ENCODE measurements at places on chromosomes 1 and 21.

- peak; percentile 42 for DNase-seq
These were observed 164.9 kb upstream of the ADGRL2 start for GRCh38 chr1:81635816-81636215.

GRCh38 chr1:199067483-199067882 lies 428.6 kb downstream of the PTPRC start:
- no peak for DNase-seq

- DNase-seq, result no peak
These were observed 41.0 kb downstream of the TGFBR3 start for GRCh38 chr1:91844862-91845528.

- peak; percentile 9 for DNase-seq
These were observed 648 bp upstream of the RGS7 start for GRCh38 chr1:241357366-241358340.

GRCh38 chr1:234536741-234537140 lies 57.8 kb upstream of the TARBP1 start:
- no peak for DNase-seq

DNA sequence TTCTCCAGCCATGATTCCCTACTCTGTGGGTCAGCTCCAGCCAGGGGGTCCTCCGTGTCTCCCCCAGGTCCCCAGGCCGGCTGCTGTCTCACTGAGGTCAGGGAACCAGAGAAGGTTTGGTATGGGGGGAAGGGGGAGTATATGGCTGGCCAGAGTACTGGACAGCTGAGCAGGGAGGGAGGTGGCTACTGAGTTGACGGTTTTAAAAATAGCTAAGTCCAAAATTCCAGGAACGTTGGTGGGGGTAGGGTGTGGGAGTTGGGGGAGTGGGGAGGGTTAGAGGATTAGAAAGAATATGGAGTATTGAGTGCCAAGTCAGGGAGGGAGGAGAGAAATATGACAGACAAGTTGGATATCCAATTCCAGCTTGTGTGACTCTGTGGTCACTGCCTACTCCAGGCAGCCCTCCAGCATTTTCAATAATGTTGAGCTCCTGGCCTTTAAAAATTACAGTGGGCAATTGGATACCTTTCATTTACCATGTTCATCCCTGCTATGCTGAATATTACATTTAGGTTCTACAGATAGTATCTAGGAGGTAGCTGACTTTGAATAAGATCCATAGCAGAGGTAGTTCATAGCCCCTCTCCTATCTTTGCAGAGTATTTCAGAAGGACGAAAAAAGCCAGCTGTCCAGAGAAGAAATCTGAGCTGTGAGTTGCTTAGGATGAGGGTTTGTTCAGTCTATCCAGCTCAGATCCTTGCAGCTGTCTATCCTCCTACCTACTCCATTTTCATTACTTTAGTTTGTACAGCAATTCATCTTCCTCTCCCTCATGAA lies at the start of gene HJV:
Gene HJV, minus strand, starts transcription at position 114 of the 781 bp plus-strand sequence. CDS start 1,504 bp downstream, outside the sequence.
- no peak for DNase-seq

- DNase-seq, result no peak
These were observed 323.1 kb upstream of the NFIA start for GRCh38 chr1:60759291-60759690.

- no peak for DNase-seq
These were observed 74.6 kb downstream of the CAMK2N1 start for GRCh38 chr1:20411196-20411980.

DNA sequence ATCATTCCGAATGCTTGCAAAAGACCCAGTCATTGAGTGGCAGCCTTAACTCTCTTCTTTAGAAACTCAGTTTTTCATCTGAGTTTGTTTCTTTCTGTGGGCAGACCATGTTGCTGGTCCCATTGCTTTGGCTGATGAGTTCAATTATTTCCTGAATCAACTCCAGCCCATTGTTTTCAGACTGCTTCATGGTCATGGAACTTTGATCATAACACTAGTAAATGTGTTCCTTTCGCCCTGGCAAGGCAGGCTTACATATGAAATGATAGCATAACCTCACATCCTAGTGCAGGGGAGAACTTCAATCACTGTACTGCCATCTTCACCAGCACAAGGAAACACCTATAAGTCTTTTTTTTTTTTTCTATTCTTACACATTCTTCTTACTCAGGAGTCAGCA lies 50.0 kb upstream of the DUSP10 start:
- no peak for DNase-seq

DNA sequence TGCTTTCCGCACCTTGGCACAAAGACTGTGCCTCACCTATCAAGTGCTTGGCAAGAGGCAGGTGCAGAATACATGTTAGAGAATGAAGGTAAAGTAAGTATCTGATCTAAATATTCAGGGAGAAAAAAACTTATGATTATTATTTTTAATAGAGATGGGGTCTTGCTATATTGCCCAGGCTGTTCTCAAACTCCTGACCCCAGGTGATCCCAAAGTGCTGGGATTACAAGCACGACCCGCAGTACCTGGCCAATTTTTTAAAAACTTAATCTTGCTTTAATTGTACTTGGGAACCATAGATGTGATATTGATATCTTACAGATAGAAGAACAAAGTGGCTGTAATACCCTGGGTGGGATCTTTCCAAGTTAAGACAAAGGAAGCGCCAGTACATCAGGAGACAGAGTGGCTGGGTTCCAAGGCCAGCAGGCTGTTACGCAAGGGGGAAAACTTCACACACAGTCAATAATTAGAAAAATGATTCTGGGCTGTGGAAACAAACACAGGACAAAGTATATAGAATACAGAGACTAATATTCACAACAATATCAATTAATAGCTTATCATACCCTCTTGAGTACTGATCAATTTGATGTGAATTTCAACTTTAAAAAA lies 58.6 kb upstream of the ATP1A1 start:
- DNase-seq, result peak; percentile 76

GRCh38 chr1:22739648-22740385 lies 29.2 kb downstream of the EPHB2 start:
- no peak for DNase-seq

DNA sequence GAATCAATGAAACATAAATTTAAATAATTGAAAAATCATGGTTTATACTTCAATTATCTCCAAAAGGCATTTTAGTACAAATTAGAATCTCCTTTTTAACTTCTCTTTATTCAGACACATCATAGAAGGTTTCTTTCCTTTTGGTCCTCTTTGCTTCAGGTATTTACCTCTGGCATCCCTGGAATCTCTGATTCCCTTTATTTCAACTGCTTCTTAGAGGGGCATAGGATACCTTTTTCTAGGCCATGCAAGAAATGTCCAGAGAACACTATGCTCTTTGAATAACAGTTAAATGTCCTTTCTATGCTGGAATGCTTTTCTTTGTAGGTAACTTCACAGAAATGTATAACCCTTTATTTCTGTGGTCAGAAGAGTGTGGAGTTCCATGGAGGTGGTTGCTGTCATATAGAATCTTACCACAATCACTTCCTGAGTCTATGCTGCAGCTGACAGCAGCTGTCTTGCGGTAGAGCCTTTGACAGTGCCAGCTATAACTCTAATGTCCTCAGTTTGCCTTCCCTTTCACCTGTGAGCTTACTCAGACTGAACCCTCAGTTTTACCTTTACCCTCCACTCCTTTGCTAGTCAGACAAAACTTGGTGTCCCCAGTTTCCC lies 8.6 kb downstream of the LAMC2 start:
- no peak for DNase-seq

DNA sequence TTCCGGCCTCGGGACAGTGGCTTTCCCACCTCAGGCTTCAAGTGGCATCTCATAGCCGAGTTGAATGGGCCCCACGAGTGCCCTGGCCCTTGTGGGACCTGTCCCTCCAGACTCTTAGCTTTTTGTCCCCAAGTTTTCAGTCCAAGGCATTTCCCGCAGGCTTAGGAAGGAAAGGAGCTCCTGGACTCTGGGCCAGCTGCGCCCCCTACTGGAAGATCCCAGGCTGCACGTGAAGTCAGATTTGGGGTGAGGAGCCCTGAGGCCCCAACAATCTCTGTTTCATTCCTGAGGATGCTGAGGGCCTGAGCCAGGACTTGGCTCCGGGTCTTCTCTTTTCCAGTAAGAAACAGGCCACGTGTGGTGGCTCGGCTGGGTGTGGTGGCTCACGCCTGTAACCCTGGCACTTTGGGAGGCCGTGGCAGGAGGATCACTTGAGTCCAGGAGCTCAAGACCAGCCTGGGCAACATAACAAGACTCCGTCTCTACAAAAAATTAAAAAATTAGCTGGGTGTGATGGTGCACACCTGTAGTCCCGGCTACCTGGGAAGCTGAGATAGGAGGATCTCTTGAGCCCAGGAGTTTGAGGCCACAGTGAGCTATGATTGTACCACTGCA lies 67.4 kb downstream of the ARHGEF10L start:
- DNase-seq, result peak; percentile 59
